ENCODE measurements at places on chromosomes 5 and 9. TPM values are rescaled to one million over a fixed set of nuclear protein-coding genes. Genes with fewer than 3 reads are reported as not detected.

CATSPER3 gene
- 1.7 TPM for total RNA-seq

LCN12 gene
- 2.9 TPM for total RNA-seq

TNC gene
- total RNA-seq, result 13.9 TPM

GRCh38 chr5:61450493-61451279 lies 118.6 kb downstream of the ZSWIM6 start:
- H3K36me3 ChIP-seq, result no peaks in the 10 kb centered on the region
- no peak overlapping the region for H3K4me3 ChIP-seq
- no peaks in the 10 kb centered on the region for H3K27me3 ChIP-seq
- no peak for DNase-seq
- peaks cover 17% of the 10 kb centered on the region for H3K4me1 ChIP-seq

GRCh38 chr9:69609156-69609555 lies 63.0 kb downstream of the APBA1 start:
- H3K4me3 ChIP-seq, result no peak overlapping the region
- H3K36me3 ChIP-seq, result no peaks in the 10 kb centered on the region
- no peak for DNase-seq
- no peak overlapping the region for H3K27ac ChIP-seq
- no peaks in the 10 kb centered on the region for H3K27me3 ChIP-seq
- H3K4me1 ChIP-seq, result no peaks in the 10 kb centered on the region

GRCh38 chr5:107372723-107373450 lies 297.9 kb downstream of the EFNA5 start:
- no peak overlapping the region for H3K27ac ChIP-seq
- no peaks in the 10 kb centered on the region for H3K36me3 ChIP-seq
- H3K4me1 ChIP-seq, result no peaks in the 10 kb centered on the region
- no peak overlapping the region for H3K4me3 ChIP-seq
- DNase-seq, result no peak

GRCh38 chr5:4387290-4387689 lies 752.8 kb upstream of the ADAMTS16 start:
- H3K27ac ChIP-seq, result no peak overlapping the region
- DNase-seq, result no peak
- no peaks in the 10 kb centered on the region for H3K4me1 ChIP-seq

DNA sequence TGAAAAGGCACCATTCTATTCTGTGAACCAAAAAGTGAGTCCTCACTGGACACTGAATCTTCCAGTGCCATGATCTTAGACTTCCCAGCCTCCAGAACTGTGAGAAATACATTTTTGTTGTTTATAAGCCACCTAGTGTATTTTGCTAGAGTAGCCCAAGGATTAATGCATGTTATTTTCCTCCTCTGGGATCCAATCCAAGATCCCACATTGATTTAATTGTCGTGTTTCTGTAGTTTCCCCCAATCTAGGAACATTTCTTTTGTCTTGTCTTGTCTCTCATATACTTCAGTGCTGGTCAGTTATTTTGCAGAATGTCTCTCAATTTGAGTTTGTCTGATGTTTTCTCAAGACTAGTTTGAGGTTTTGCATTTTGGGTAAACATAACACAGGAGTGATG lies 36.4 kb downstream of the GDNF start:
- H3K27ac ChIP-seq, result no peak overlapping the region
- no peak for DNase-seq

- no peak overlapping the region for H3K27ac ChIP-seq
- no peaks in the 10 kb centered on the region for H3K4me1 ChIP-seq
- H3K36me3 ChIP-seq, result no peaks in the 10 kb centered on the region
- H3K4me3 ChIP-seq, result no peak overlapping the region
These were observed 43.8 kb downstream of the LHFPL2 start for GRCh38 chr5:78604689-78605285.
